ENCODE measurements at places on chromosomes 7 and 10. TPM values are rescaled to one million over a fixed set of nuclear protein-coding genes. Genes with fewer than 3 reads are reported as not detected.
A peak's percentile ranks its signal among the peaks of the same experiment; 100 is the strongest.

GRCh38 chr10:128022261-128023196, 103.7 kb downstream of the MKI67 start:
- no peak for DNase-seq

- no peak for DNase-seq
Observed at GRCh38 chr7:122881324-122881723, 4.9 kb downstream of the CADPS2 start.

DNA sequence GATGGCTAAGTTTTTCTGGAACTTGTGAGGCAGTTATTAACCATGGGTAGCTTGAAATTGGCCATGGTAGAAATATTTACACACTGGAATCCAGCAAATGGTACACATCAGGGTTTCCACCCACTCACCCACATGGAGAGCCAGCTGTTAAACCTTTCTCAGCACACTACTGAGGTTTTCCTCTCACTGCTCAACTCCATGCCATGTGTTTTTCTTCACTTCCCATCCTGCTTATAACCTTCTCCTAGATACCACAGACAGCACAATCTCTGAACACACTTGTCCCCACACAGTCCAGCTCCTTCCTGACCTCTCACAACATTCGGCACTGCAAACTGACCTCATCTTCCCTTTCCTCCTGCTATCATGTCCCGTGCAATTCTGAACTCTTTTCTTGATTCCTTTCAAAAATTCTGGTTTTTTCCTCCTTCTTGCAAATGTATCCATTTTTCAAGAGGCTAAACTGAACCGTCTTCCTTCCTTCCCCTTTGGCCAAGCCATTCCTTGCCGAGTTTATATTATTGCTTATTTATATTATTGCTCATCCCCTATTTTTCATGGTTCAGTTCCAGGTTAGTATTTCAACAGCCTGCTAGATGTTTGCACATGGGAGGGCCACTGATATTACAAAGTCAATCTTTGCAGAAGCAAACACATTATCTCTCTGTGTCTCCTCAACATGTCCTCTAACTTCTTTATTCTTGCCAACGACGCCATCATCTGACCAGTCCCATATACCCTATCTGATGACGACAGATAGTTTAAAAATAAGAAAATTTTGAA, 606.4 kb downstream of the SORCS1 start:
- no peak for DNase-seq

DNA sequence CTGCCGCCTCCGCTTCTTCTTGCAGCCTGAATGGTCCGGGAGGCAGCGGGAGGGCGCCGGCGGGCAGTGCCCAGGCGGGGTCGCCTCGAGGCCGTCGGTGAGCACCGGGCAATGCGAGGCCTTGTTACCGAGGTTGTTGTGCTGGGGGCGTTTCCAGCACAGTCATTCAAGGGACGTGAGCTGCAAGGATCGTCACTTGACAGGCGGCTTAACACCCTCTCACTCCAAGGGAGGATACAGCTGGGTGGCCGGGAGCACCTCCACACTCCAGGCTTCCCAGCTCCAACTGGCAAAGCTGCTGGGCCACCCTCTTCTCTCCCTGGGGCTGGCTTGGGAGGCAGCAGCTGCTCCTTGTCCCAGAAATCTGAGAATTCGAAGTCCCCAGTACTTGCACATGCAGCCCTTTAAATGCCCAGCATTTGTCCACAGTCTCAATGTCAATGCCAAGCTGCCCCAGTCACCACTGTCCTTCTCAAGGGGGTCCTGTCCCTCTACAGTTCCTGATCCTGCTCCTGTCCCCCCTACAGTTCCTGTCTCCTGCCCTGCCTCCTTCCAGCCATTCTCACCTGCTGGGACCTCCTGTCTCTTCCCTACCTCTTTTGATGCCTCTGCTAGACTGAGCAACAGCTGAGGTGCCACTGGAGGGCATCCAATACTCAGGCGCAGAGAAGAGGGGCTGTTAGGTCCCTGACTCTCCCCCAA, 4.4 kb upstream of the HOXA11 start:
- DNase-seq: no peak

DNA sequence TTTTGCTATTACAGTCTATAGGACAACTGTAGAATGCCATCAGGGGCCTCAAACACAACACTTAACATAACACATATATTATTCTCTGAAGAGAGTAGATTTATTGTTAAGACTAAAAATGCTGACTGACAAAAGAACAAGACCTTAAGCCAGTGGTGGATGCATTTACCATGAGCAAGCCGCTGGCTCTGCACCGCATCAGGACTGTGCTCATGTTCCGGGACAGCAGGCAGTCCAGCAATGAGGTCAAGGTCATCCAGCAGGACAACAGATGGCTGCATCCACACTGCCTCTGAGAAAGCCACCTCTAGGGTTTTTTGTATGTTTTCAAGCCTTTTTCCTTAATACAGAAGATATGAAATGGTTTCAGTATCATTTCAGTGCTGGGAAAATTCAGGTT, 23.8 kb downstream of the PEX1 start:
- no peak for DNase-seq

- DNase-seq: no peak
Observed at GRCh38 chr10:62166331-62167131, 102.1 kb downstream of the RTKN2 start.

FGFR2 gene
- 0.19 TPM for total RNA-seq

DNA sequence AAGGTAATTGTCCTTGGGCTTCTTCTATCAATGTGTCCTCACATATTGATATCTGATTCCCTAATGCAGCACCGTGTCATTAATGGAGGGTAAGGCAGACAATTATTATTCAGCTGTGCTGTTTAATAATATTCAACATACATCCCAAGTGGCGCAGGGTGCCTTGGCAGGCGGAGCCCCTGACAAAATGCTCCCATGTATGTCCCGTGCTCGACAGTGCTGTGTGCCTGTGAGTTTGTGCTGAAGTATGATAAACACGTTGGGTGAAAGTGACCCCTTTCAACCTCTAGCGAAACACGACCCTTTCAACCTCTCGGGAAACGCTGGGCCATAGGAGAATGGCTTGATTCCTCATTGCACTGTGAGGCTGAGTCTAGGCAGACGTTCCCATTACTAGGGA, 31.3 kb downstream of the PFKP start:
- DNase-seq: no peak

- DNase-seq: peak; percentile 30
Observed at GRCh38 chr10:124911124-124912067, 30.5 kb upstream of the ZRANB1 start.

- no peak for DNase-seq
Observed at GRCh38 chr10:28822719-28823464, 145.6 kb downstream of the BAMBI start.

POLR2J2 gene
- total RNA-seq: 2.8 TPM

TMEM229A gene
- not detected for total RNA-seq

DNA sequence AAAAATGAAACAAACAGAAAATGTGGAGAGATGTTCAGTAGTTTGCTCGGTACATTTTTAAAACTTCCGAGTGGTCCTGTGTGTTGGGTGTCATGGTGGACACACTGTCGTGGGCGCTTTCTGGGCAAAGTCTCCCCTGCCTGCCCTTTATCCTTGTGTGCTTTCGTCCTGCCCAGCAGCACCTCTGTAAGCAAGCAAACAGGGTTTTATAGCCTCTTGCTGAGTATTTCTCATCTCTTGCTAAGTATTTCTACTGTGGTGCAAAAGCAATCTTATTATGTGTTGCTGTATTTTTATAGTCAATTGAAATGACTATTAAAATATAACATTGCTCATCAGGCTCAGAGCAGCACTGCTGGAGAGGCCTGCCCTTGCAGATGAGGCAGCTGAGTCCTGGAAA, 48.7 kb downstream of the DOCK1 start:
- DNase-seq: no peak

DNA sequence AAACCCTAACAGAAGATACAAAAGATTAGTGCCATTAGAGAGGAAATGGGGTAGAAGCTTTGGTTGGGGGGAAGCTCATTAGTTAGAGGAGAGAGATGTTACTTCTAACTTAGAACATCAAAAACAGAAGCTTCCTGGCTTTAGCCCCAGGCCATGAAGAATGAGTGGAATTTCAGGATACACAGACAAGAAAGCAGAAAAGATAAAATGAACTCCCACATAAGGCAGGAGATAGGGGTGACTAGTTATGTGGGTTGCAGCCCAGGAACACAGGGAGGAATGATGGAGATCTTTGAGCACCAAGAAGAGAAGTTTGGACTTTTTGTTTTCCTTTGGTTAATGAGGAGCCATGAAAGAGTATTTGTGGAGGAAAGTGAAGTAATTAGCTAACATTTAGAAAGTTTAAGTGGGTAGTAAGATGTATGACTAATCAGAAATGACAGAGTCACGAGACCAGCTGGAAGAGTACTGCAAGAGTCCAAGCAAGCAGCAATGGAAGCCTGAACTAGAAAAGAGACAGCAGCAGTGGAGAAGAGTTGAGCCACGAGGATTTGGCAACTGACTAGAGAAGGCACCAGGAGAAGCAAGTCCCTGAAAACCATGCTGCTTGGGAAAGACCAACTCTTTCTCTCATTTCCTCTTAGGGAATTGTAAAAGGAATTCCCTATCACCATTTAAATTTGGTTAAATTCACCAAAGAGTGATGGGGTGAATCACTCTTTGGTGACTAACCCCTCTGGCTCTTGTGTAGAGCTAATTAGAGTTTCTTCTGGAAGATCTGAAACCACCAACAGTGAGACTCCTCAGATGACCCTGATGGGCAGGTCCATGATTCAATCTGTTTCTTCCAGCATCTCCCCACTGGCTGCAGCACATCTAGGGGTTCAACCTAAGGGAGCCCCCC, 131.9 kb downstream of the KCNMA1 start:
- DNase-seq: peak; percentile 98

GRCh38 chr7:77327932-77328628, 88.1 kb downstream of the GSAP start:
- DNase-seq: peak; percentile 75

GRCh38 chr10:79116801-79117723, 48.3 kb downstream of the ZMIZ1 start:
- peak; percentile 52 for DNase-seq

GRCh38 chr7:55101359-55101758, 82.5 kb downstream of the EGFR start:
- no peak for DNase-seq

GRCh38 chr7:112777406-112777805, 12.8 kb downstream of the TMEM168 start:
- DNase-seq: no peak

- DNase-seq: peak; percentile 49
Observed at GRCh38 chr7:158602905-158603772, 15.5 kb upstream of the PTPRN2 start.

DNA sequence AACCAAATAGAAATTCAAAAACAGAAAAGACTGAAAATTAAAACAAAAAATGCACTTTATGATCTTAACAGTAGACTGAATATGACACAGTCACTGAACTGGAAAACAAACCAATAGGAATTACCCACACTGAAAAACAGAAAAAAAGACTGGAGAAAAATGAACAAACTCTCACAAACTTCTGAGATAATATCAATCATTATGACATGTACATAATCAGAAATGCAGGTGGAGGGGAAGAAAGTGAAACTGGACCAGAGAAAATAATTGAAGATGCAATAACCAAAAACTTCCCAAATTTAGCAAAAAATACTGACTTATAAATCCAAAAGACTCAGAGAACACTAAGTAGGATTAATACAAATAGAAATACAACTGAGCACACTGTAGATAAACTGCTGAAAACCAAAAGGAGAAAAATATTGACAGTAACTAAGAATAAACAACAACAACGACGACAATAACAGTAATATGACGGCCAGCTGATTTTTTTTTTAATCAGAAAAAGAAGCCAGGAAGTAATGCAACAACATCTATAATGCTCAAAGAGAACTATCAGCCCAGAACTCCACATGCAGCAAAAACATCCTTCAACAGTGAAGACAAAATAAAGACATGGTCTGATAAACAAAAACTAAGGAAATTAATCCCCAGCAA, 108.1 kb downstream of the ZFAND4 start:
- no peak for DNase-seq

CEP41 gene
- total RNA-seq: 15.9 TPM

All from A172 (cell line).